Cardiac septum (tissue), 1 donor: ENCODE measurements at places on chromosomes 4 and X.

GRCh38 chrX:57074458-57074857, 46.9 kb downstream of the SPIN2B start:
- DNase-seq: no peak

DNA sequence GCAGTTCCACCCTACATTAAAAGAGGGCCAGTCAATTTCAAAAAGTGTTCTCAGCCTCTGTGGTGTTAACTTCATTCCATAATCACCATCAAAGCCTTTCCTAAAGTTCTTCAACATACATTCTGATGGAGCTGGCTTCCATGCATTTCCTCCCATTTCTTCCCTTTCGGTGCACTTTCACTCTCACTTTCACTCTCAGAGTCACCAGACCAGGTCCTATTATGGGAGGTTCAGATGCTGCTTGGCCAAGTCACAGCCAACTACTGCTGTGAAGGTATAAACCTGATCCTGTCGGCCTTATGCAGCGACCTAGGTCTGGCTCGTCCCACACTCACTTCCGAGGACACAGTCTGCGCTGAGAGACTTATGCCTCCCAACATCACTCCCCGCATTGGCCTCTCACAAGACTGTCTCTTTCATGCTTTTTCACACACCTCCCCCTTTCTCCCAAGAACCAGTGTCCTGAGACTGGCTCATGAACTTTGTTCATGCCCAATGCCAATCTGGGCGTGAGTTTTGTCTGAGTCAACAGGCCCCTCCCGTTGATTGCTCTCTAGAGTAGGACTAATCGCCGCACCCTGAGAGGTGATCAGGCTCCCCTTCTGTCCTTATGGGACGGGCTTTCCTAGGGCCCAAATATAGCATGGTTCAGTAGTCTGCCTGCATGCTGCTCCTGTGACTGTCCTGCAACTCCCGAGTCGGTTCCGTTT, 60.8 kb upstream of the XAGE1B start:
- no peak for DNase-seq

- no peak for DNase-seq
These were observed 606.5 kb downstream of the MAGEB5 start for GRCh38 chrX:26822448-26822847.

GRCh38 chr4:83660578-83660977, 124.7 kb downstream of the GPAT3 start:
- no peak for DNase-seq

- no peak for DNase-seq
These were observed 3.3 kb downstream of the RBM47 start for GRCh38 chr4:40626183-40626990.

DNA sequence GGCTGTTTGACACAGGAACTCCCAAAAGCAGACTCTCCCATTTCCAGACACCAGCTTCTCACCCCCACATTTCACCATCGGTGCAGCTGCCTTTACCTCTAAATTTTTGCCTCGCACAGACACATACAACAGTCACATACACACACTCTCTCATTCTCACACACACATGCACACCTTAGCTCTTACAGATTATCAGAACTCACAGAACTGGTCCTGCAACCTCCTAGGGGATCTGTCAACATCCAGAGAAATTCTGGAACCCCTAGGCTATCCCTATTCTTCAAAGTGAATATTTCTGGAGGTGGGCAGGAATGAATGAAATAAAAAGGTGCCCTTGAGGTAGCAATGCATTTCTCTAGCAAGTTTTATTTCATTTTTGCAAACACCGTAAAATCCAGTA, 4.1 kb downstream of the HS6ST2 start:
- DNase-seq: no peak

DNA sequence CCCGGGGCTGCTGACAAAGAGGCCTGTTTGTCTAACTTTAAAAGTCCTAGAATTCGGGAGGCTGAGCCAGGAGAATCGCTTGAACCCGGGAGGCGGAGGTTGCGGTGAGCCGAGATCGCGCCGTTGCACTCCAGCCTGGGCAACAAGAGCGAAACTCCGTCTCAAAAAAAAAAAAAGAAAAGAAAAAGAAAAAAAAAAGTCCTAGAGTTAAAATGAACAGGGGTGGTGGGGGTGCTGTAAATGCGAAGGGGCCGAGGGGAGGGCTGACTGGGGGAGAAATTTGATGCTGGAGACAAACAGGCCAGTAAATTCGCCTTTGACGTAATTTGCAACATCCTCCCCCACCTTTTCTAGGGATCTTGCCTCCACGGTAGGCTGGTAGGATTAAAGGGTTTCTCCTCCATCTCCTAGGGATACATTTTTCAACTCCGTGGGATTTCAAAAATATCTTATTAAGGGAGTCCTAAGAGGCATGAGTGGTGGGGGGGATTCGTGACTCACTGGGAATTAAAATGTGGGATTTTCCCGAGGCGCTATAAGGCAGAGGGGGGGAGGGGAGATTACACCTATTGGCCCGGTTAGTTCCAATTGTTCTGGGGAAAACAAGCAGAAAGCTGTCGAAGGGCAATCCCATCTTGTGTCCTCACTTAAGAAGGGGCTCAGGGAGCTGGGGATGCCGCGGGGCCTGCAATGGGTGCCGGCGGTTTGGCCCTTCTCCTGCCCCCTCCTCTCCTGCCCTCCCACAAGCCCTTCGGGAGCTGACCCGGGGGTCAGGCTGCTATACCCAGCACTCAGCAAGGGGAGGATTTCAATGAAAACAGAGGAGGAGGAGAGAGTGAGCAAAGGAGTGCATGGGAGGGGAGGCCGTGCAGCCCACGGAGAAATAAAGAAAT, 3.0 kb upstream of the BCOR start:
- DNase-seq: no peak

DNA sequence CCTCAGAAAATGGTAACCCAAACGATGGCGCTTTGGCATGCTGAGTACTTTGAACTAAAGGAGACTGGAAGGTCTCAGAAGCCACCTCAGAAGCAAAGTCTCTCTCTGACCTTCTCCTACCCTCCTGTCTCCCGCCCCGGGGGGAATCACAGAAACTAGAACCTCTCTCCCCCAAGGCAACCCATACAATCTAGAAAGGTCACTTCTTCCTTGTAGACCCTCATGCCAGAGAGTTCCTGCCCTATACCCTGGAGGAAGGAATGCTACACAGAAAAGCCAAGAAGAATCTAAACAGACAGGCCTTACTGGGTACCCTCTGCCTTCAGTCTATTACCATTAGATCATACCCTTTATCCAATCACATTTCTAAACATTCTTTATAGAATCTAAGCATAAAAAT, 8.5 kb downstream of the PLAC1 start:
- DNase-seq: no peak

DNA sequence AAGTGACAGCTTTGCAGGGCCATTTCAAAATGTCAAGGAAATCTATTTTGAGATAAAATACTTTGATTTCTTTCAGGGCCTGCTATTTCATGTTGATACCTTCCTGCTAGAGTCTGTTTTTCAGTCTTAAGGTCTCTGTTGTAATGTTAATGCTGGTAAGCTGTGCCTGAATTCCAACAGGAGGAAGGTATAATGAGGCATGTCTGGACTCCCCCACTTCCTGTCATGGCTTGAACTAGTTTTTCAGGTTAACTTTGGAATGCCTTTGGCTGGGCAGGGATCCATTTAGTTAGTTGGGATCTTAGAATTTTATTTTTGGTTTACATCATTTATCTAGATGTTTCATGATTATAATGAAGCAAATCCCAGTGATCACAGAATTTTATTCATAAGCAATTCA, 279.0 kb downstream of the CFAP47 start:
- DNase-seq: no peak

GRCh38 chrX:7218321-7219152, 70.6 kb upstream of the PUDP start:
- no peak for DNase-seq

DNA sequence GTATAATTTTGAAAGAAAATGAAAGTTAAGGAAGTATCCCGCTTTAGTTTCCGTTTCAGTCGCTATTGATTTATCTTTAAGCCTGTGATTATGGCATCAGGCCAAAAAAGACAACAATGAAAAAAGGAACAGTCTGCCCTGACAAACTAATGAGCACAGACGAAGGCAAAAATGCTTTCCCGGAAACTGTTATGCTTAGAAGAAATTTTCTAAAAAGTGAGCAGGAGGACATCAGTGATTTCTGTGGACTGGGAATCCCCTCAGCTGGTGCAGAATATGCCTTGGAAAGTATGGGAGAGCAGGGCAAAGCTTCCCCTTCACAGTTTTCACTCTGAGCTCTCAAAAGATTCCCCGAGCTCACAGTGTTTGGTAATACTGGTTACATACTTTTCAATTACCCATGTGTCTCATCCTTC, 5.1 kb upstream of the CXCL10 start:
- no peak for DNase-seq

- no peak for DNase-seq
These were observed 47.0 kb downstream of the SPRY1 start for GRCh38 chr4:123443401-123444289.

DNA sequence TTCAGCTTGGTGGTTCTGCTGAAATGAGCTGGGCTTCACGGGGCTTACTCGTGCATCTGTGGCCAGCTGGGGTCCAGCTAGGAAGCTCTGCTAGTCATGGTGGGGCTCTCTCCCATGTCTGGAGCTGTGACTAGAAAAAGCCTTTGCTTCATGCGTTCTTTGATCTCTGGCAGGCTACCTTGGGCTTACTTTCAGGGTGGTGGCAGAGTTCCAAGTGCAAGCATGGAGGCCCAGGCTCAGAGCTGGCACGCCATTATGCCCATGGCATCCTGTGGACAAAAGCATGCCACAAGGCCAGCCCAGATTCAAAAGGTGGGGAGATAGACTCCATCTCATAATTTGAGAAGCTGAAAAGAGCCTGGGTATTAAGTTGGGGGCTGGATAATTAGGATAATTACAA, 55.4 kb upstream of the GBA3 start:
- DNase-seq: no peak

DNA sequence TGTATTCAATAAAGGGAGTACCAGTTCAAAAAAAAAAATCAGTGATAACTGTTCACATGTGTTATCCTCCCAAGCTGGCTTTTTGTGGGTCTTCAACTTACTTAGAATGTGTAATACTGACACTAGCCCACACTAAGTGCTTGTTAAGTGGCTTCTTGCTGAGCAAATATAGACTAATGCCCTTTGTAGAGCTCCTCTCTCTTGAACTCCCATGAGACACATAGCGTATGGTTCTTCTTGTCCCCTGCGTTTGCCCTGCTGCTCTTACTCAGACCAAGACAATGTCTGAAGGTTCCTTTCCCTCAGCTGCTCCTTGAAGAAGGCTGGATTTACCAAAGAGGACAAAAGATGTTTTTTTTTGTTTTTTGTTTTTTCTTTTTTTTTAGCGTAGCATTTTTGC, 110.9 kb downstream of the FRAS1 start:
- DNase-seq: no peak

- DNase-seq: no peak
These were observed 218.3 kb upstream of the ZC4H2 start for GRCh38 chrX:65194547-65194946.

GRCh38 chrX:151852294-151852693, 60.4 kb upstream of the MAGEA4 start:
- DNase-seq: no peak

DNA sequence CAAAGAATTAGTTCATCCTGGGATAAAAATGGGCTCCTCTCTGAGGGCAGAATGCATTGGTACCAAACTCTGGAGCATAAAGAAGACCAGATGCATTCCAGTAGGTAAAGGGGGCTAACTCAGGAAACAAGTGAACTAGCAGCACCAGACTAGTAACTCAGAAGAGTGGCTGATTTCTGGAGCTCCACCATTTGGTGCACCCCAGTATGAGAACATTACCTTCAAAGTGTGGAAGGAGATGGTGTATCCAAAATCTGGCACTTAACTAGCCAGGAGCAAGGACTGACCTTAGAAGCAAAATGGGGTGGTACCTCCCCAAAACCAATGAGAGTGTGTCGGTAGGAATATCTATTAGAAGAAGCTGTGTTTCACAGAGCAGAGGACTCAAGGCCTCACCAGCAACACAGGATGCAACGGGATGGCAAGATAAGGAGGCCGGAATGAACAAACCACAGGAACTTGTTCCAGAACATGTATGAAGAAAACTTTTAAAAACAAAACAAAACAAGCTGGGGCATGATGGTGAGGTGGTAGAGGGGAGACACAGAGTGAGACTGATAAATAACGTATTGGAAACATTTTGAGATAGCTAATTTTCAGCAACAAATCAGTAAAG, 142.3 kb downstream of the INPP4B start:
- DNase-seq: no peak

DNA sequence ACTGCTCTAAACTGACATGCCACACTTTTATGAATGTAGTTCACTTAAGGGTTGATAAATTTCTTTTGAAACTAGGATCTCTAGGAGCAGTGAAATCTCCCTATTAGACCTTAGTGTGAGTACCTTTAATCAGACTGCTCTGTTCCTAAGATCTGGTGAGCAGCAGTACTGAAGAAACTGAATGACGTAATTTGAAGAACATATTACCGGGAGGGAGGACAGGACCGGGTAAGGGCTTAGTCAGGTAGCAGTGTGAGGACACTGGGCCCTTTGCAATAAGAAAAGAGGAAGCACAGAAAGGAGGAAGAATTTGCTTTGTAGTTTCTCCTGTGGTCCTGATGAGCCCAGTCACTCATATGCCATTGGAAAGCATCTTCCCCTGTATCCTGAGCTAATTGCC, 255.2 kb downstream of the THOC2 start:
- DNase-seq: no peak

GRCh38 chr4:185874516-185875230, 62.7 kb upstream of the SORBS2 start:
- no peak for DNase-seq
